ENCODE measurements at places on chromosomes 3 and 15.

- no peak for DNase-seq
Measured at GRCh38 chr3:29949940-29950616, 656.3 kb upstream of the TGFBR2 start.

GRCh38 chr3:106332884-106333283 is 464.1 kb upstream of the CBLB start:
- DNase-seq = peak; percentile 36

- no peak for DNase-seq
Measured at GRCh38 chr3:194485468-194485880, 1.3 kb downstream of the ATP13A3 start.

DNA sequence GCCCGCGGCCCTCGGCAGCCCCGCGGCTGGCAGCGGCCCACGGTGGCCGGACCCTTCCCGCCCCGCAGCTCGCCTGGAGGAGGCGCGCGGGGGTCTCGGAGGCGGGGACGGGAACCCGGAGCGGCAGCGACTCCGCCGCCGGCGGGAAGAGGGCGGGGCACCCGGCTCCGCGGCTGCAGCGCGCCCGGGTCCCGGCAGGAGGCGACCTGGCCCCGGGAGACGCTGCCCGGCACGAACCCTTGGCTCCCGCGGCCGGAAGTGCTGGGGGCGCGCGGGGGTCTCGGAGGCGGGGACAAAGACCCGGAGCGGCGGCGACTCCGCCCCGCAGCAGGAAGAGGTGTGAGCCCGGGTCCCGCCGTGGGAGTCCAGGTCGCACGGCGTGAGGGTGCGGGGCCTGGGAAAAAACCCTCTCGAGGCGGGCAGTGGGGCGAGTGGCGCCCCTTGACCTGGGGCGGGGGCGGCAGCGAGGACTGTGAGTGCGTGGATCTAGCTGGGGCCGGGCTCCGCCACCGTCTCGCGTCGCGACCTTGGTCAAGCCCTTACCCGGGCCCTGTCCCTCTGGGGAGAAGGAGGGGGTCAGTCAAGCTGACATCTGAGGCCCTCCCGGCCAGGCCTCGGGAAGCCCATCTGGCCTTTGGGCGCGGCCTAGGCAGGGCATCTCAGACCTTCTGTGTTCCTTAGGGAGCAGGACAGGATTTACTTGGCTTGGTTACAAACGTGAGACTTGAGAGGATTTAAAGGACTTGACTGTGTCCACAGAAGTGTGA is at the start of gene CIB2:
Gene CIB2, minus strand, starts transcription at position 151 of the 767 bp plus-strand sequence. CDS start 230 bp downstream, outside the sequence.
- no peak for DNase-seq

DNA sequence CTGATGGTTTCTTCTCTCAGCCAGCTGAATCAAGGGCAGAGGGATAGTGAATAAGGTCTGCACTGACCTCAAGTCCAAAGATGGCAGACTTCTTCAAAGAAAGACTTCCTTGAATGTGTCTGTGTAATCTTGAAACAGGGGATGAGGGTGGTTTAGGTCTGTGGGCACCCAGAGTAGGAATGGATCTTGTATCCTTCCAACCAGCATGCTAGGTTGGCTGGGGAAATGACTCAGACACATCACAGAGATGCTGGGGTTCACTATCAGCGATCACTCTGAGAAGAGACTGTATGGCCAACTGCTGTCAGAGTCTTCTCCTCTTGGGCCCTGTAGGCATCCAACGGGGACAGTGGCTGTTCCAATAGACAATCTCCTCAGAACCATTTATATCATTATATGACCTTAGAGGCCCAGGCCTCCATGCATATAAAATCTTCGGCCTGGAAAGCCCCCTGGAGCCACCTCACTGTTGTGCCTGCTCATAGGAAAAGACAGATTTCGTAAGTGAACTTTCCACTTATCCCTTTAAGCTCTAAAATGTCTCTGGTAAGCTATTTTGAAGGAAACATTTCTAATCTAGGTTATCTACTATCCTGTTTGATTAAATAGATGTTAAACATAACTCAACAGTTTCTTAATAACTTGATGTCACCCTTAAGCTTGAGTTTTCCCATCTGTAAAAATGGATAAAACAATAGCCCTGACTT is 58.5 kb downstream of the TIPARP start:
- no peak for DNase-seq

DNA sequence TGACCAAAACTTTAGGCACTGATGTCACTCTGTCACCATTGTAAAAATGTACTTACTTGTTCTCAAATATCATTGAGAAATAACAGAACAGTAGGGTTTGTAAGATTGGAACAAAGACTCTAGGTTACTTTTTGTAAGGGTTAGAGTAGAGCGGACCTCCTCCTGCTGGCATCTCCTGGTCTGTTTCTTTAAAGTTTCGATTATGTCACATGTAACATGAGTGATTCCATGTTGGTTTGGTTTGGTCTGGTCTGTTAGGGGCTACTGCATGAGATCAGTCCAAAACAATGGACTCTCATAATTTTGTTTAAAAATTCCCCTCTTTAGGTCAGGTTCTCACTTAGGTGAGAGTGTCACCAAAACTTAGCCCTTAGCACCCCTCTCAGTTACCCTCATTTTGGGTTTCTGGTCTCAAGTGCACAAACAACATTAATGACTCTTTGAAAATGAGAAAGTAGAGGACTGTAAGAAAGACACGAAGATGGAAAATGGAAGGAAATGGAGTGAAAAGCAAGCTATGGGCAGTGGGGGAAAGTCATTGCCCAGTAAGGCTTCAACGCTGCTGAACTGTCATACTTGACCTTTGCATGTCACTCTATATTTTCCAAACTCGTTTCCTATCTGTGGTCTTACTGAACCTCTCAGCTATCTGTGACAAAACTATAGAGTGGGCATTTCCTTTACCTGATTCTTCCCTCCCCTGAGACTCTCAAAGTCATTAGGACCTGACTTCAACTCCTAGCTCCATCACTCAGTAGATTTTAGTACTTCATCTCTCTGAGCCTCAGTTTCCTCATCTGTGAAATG is 52.7 kb downstream of the LDHAL6B start:
- no peak for DNase-seq

- DNase-seq = no peak
Measured at GRCh38 chr3:81744366-81744765, 17.1 kb downstream of the GBE1 start.

- DNase-seq = peak; percentile 49
Measured at GRCh38 chr3:9224490-9224889, 25.0 kb downstream of the SRGAP3 start.

DNA sequence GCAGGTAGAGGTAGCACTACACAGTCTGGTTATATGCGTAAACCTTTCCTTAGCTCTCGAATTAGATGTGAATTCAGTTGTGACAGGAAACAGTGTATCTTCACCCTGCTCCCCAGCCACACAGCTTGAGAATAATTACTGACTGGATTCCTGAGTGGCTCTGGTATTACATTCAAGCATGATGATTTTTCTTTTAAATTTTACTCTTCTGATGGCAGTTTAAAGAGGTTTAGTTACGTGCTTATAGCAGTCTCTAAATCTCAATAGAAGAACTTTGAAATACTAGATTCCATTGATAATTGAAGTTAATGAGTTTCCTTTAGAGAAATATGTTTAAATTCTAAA is 98.8 kb downstream of the FNDC3B start:
- no peak for DNase-seq

DNA sequence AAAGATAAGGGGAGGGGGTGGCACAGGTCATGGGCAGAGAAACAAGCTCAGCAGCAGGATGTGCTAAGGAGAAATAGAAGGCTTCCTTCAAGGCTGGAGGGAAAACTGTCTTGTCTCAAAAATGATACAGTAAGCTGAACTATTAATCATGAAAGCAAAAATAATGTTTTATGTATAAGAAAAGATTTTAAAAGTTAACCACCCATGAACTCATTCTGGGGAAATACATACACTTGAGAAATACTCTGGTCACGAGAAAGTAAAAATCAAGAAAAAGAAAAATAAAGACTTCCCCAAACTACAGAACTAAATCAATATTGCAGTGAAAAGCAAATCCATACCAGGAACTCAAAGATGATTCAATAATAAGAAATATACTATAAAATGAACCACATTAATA is 80.7 kb downstream of the KLF13 start:
- no peak for DNase-seq

GRCh38 chr15:94582368-94582767 is 351.0 kb downstream of the MCTP2 start:
- no peak for DNase-seq

DNA sequence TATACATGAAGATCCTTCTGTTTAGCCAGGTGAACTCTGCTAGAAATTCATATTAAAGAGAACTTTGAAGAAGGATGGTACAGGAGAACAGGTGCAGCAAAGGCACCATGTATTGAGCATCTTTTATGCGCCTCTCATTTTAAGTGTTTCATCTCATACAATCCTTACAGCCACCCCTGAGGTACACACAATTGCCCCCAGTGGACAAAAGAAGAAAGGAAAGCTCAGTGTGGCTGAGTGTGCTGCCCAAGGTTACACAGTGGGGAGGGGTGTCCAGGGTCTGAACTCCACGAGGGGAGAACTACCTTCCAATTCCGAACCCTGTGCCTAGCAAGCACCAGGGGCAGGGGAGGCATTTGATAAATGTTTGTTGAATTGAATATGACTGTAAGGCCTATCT is 98.6 kb downstream of the MECOM start:
- DNase-seq = no peak

- DNase-seq = no peak
Measured at GRCh38 chr3:142975316-142975995, 12.0 kb upstream of the PAQR9 start.

DNA sequence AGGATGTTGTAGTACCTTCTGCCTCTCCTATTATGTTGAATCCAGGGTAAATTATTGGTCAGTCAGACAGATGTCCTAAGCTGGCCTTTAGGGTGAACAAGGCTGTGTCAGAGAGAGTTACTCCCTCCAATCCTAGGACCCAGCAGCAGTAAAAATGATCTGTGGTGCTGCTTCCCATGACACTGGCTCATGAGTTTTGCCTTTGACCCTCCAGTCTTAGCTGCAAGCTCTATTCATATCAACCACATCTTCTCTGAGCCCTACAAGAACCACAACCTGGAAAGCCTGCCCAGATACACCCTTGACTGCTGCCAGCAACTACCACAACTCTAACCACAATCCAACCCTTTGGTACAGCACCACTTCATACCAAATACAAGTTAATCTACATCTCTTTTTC is 27.2 kb upstream of the PHLDB2 start:
- no peak for DNase-seq

- no peak for DNase-seq
Measured at GRCh38 chr3:153958635-153959595, 162.3 kb upstream of the ARHGEF26 start.

DNA sequence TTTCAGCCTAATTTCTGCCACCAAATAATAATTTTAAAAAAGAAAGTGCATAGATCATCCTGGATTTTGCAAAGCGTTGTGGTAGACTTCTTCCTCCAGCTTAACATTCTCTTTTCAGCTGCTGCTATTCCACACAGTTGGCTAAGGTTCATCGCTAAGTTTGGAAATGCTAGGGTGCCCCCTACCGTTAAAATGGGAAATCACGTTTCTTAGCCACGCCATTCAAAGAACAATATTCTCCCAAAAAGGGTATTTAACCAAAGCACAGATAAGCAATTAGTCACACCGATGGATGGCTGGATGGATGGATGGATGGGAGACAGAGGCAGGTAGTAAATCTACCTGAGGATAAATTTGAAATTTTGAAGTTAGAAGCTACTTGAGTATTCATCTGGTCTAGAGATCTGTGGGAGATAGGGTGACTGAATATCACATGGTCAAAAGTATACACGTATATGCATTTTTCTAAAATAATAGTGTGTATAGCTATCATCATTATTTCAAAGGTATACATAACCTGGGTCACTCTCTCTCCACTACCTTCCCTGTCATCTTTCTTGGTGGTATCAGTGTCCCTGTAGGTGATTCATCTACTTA is 67.2 kb downstream of the EFHB start:
- DNase-seq = peak; percentile 25

GRCh38 chr3:162130582-162130981 is 634.0 kb downstream of the OTOL1 start:
- DNase-seq = no peak

DNA sequence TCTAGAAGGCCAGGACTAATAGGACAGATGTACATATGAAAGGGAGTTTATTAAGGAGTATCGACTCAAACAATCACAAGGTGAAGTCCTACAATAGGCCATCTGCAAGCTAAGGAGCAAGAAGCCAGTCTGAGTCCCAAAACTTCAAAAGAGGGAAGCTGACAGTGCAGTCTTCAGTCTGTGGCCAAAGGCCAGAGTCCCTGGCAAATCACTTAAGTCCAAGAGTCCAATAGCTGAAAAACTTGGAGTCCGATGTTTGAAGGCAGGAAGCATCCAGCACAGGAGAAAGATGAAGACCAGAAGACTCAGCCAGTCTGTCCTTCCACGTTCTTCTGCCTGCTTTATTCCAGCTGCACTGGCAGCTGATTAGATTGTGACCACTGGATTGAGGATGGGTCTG is 11.1 kb upstream of the CELF6 start:
- DNase-seq = no peak

DNA sequence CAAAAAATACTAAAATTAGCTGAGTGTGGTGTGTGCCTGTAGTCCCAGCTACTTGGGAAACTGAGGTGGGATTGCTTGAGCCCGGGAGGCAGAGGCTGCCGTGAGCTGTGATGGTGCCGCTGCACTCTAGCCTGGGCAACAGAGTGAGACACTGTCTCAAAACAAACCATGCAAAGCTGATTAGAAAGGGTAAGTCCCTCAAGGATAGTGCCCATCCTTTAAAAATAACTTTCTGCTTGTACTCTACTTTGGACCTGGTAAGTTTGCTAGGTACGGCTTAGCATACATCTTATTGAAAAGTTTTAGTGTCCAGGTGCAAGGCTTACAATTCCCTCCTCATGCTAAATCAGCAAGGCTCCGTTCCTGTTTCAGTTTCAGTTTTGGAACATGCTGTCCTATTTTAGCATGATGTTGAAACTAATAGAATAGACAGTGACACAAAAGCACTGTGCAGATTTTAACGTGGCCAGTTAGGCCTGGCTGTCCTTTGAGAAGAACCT is 21.4 kb downstream of the FEM1B start:
- DNase-seq = peak; percentile 82

DNA sequence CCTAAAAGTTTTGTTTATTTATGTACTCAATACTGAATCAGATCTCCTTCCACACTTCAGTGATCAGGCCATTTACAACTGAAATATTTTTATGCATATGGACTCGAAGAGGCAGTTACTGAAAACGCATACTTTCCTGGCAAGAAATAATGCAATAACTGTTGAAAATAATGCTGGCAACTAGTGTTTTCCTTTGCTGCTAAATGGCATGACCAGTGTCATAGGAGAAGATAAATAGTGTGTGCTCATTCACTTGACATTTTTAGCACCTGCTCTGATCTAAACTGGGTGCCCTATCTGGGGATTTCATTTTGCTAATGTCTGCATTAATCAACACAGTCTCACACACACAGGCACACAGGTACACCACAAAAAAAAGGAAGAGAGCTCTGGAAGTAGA is 695.2 kb downstream of the TUSC7 start:
- DNase-seq = no peak
